Hair follicular keratinocyte (primary cell): ENCODE measurements at places on chromosomes 12 and 14. TPM values are rescaled to one million over a fixed set of nuclear protein-coding genes. Genes with fewer than 3 reads are reported as not detected.

ACSS3 gene
- 0.34 and 6.4 TPM in 2 replicates for total RNA-seq

EEF1AKMT3 gene
- total RNA-seq = 4.9 and 5.2 TPM in 2 replicates

CIROP gene
- total RNA-seq = not detected in 2 replicates

OR4K14 gene
- not detected in 2 replicates for total RNA-seq

TGM1 gene
- 10.5 and 19.3 TPM in 2 replicates for total RNA-seq
